Stimulated activated CD4-positive, alpha-beta T cell treated with anti-CD3 and anti-CD28 coated beads, Interleukin-1b, Interleukin-23, amount 100 ng/mL, for 1 hour (primary cell): ENCODE measurements at places on chromosomes 7 and 10.

- DNase-seq, result no peak
These were observed 1024.1 kb upstream of the LRRN3 start for GRCh38 chr7:110066843-110067242.

DNA sequence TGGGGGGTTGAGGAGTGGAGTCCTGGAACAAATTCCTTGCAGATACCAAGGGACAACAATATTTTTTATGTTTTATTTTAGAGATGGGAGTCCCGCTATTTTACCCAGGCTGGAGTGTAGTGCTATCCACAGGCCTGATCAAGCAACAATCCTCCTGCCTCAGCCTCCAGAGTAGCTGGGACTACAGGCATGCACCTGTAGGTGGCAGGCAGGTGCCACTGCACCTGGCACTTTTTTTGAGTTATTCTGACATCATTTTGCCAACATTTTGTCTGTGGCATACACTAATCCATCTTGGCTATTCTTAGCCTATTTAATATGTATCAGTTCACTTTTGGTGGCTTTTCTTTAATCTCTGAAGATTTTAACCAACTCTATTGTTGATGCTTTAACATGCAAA is 317.8 kb upstream of the MTPN start:
- DNase-seq, result no peak

- DNase-seq, result no peak
These were observed 26.3 kb downstream of the GPR141 start for GRCh38 chr7:37709631-37710509.

GRCh38 chr10:126459032-126459831 is 71.0 kb upstream of the ADAM12 start:
- DNase-seq, result no peak

DNA sequence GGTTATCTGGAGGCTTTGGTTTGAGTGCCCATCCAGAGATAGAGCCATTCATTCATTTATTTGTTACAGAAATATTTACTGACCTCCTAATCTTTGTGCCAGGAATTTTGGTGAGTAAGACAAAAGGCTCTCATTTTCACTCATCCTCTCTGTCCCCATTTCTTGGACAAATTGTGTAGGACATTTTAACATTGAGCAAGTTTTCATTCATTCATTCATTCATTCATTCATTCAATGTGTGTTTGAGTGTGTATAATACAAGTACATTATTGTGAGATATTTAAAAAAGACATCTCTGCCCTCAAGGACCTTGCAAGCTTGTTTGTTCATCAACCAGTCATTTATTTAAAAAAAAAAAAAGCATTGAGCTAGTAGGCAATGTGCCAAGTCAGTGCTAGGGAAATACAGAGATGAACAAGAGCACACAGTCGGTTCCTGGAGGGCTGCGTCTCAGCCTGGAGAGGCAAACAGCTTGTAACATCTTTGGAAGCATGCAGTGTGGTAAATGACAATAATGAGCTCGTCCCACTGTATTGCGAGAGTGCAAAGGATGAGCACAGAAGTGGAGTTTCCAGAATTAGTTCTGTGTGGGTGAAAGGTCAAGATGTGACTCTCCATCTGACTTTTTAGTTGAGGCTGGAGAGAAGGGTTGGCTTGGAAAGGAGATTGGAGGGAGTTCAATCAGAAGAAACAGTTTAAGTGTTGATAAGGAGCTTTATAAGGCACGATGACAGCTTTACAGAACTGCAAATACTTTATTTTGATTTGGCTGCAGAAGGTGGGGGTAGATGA is 50.5 kb upstream of the HBP1 start:
- DNase-seq, result no peak

GRCh38 chr7:51878865-51879264 is 562.3 kb upstream of the COBL start:
- DNase-seq, result no peak

GRCh38 chr7:4138866-4139265 is 543.2 kb upstream of the FOXK1 start:
- DNase-seq, result no peak

- no peak for DNase-seq
These were observed 199.7 kb upstream of the AOAH start for GRCh38 chr7:36923943-36924436.

GRCh38 chr7:32958046-32959025 is 1.1 kb downstream of the FKBP9 start:
- no peak for DNase-seq

DNA sequence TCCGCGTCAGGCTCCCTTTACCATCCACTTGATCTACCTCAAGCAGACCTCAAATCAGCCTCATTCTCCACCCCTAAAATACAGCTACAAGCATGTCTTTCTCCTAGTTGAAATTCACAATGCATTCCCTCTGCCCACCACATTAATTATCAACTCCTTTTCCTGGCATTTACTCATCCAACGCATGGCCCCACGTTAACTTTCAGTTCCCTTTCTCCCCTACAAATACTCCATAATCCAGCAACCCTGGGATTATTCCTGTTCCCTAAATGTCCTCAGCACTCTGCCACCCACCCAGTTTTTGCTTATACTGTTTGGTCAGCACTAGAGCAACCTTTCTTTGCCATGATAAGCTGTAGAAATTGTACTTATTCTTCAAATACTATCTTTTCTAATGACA is 5.7 kb upstream of the VIM start:
- DNase-seq, result no peak

DNA sequence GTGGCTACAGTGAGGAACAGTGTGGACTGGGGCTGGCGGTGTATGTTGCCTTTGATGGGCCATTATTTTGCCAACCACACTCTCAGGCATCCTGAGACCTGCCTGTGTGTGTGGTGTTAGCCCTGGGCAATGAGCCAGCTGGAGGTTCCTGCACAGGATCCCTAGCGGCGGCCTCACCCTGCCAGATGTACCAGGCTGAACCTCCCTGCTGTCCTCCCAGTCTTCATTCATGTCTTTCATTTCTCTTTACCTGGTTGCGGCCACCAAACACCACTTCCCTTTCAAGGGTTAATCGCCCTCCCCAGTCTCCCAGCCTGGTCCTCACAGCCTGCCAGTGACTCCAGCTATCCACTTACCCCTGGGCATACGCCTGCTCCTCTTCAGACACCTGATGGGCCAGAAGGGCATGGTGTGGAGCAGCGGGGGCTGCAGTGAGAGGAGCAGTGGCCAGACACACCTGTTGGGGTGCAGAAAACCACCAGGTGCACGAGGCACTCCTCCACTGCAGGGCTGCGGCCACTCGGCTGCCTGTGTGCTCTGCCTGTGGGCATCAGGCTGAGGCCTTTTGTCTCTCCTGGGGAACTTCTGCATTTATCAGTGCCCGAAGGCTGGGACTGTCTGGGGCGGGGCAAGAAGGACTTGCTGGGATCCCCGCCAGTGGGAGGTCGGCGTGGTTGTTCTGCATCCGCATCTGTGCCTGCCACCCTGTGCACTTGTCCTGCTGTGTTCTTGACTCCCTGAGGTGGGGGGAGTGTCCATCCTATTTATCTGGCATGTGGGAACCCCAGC is 111.6 kb downstream of the ARHGAP22 start:
- DNase-seq, result no peak

DNA sequence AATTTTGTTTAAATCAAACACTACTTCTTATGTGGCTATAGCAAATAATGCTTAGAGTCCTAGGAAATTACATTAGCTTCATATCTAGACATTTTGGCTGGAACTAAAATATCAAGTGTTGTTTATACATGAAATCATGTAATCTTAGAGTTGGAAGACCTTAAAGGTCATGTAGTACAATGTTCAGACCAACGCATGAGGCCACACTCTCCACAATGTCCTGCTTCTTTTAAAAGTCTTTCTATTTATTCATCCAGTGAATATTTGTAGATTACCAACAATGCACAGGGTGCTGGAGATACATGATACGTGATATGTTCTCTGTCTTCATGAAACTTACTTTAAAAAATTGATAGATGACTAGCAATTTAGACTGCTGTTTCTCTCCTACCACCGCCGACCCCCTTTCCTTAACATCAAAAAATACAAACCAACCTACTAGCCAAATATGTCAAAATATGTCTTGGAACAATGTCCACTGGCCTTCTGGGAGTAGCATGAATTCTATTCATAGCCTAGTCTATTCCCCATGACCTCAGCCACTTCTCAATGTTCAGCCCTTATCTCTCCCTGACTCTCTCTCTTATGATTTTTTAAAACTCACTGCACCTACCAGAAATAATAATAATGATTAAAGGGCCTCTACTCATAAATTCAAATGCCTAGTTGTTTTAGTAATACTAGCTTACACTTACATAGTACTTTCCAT is 59.5 kb upstream of the CAV2 start:
- no peak for DNase-seq

- DNase-seq, result no peak
These were observed 1.3 kb downstream of the OR2F2 start for GRCh38 chr7:143936087-143937009.

DNA sequence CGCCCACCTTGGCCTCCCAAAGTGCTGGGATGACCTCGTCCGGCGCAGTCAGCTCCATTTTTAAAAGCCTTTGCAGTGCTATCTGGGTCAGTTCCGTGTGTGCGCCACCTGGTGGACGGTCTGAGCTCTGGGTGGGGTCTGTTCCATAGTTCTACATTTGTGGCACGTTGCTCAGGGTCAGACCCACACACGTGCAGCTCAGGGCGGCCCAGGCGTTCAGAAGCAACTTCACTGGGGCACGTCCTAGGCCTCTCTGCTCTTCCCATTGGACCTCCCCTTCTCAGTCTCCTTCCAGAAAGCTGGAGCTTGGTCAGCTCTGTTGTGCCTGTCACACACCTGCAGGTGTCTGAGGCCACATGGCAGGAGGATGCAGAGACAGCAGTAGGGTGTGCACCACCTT is 137.9 kb downstream of the DNAJB6 start:
- no peak for DNase-seq

DNA sequence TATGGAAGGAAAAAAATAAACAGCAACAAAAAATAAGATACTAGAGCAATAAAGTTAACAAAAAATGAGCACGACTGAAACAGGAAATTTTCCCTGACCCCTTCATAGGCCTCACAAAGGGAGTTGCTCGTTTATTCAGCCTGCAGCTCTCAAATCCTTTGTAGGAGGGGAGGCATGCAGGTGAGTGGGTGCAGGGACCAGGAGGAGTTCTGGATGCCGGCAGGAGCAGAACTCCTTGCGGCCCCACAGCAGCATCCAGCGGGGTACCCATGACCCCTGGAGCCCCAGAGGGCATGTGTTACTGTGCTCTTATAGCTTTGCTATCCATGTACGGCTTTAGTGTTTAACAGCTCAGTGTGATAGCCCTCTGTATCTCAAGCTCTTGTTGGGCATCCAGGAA is 5.8 kb downstream of the TAS2R39 start:
- no peak for DNase-seq

- no peak for DNase-seq
These were observed 135.4 kb upstream of the MDFIC start for GRCh38 chr7:114786455-114786854.

DNA sequence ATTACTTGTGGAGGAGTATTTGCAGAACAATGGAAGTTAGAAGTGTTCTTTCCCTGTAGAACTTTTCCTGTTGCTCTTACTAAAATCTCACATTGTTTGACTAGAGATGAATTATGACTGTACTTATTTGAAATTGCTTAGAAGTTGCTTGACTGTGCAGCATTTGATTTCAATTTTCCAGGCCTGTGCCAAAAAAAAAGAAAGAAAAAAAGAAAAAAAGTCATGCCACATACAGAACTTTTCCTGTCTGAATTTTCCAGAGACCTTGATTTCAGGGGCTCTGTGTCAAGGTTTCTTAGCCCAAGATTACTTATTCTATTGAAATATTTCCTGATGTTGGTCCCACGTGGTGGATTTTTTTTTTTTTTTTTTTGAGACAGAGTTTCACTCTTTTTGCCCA is 3.5 kb upstream of the FAM171A1 start:
- DNase-seq, result no peak

- DNase-seq, result no peak
These were observed 9.5 kb upstream of the TSGA13 start for GRCh38 chr7:130695840-130696239.

- no peak for DNase-seq
These were observed 17.5 kb downstream of the PLXNA4 start for GRCh38 chr7:132558815-132559214.

GRCh38 chr7:135769005-135769802 is 20.6 kb upstream of the FAM180A start:
- DNase-seq, result no peak

GRCh38 chr10:81957976-81958375 is 83.0 kb downstream of the NRG3 start:
- DNase-seq, result no peak

DNA sequence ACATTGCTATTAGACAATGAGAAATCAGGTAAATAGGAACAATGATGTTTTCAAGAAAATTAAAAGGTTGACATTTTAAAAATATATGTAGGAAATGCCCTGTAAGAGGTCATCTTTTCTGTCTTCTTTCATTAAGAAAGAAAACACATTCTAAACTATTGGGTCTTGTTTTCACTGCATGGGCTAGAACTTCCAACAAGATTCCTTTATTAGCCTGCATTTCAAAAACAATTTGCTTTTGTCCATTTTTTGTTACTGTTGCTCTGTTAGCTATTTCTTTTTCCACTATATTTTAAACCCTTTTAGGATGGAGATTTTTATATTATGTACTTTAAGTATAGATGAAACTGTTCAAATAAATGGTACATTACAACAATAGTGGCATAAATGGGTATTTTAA is 9.2 kb downstream of the REEP3 start:
- DNase-seq, result no peak

DNA sequence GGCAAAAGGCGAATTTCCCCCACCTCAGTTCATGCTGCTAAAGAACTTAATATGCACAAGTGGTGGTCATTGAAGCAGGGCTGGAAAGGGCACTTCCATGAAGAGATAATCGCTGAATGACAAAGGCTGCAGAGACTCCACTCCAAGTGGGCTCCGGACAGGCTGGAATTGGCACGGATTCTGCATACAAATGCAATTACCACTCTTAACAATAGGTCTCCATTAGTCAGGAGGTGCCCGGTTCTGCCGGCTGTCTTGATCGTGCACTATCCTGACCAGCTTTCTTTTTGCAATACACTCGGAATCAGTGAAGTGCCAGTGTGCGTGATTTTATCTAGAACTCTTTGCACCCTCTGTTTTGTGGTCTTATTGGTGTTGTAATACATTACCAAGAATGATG is 49.7 kb downstream of the INSYN2A start:
- DNase-seq, result no peak

DNA sequence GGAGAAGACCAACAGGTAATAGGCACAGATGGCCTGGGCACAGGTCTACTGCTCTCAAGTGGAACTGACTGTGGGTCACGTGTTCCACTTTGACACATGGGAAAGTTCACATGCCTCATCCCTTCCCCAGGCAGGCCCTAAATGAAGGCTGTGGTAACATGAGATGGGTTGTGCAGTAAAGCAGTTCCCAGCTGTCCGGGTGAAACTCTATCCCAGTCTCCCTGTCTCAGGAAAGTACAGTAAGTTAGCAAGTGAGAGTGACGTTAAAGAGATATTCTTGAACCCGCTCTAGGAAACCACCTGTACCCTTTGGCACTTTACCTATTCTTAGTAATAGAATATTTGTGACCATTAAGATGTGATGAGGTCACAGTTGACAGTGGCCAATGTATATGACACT is 343.7 kb upstream of the AOAH start:
- DNase-seq, result no peak

- DNase-seq, result no peak
These were observed 260.3 kb upstream of the FERD3L start for GRCh38 chr7:19405541-19405940.

- no peak for DNase-seq
These were observed 109.1 kb downstream of the C10orf90 start for GRCh38 chr10:126561294-126561920.

GRCh38 chr10:99460070-99460469 is 29.6 kb upstream of the GOT1 start:
- DNase-seq, result no peak

- no peak for DNase-seq
These were observed 307.9 kb upstream of the SP8 start for GRCh38 chr7:21094589-21094988.
